Fibroblast of upper back skin (primary cell): ENCODE measurements at places on chromosomes 7 and 10.

GRCh38 chr7:71746006-71746405 is 614.1 kb downstream of the GALNT17 start:
- peak; percentile 46 for DNase-seq

- peak; percentile 61 for DNase-seq
These were observed 162.9 kb upstream of the PRSS58 start for GRCh38 chr7:142420554-142421362.

GRCh38 chr7:37765872-37766525 is 82.4 kb upstream of the NME8 start:
- no peak for DNase-seq

DNA sequence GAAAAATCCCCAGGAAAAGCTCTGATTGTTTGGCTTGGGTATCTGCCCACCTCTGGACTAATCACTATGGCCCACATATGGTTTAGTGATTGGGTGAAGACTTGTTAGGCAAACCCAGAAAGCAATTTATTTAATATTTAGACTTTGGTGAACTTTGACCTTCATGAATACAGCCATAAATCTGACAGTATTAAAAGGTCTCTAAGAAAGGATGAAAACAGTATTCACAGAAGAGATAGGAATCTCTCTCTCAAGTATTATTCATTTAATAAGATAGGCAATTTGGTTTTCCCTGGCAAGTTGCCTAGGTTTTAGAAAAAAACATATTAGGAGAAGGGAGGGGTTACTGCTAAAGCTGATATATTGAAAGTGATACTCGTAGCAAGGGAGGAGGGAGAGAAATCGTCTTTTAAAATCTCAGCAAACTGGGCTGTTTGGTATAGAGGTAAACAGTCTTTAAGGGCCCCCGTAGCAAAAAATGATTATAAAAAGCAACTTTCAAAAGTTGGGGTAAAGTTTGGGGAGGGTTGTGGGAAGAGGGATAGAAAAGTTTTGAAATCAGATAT is 57.1 kb downstream of the LSMEM1 start:
- peak; percentile 12 for DNase-seq

DNA sequence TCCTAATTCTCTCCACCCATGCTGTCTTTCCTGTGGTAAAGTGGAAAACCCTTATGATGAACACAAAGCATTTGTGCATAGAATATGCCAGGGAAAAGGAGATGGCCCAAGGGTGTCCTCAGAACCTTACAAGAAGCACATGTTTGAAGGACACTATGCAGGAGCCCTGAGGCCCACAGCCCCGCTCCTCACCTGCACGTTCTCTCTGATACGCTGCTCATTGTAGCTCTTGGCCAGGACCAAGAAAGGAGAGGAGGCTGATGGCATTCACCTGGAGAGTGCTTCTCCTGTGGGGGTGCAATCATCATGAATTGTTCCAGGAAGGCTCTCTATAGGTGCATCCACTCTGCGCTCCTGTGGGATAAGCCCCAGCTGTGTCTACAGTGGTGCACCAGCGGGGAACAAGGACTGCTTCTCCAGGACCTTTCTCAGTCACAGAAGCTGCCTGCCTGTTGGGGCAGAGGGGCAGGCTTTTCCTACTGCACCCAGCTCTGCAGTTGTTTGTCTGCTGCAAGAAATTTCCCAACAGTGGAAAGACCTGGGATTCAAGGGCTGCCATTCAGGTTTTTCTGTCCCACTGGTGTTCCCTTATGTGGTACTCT is 19.9 kb downstream of the AKR1C2 start:
- DNase-seq = no peak
